Stimulated activated memory B cell treated with anti-CD40 and anti-IgM and Interleukin-4, amounts not matched to agents 10 μg/mL and 1 μg/mL and 100 μg/mL, for 72 hours (primary cell): ENCODE measurements at places on chromosomes 2 and 18.
A peak's percentile ranks its signal among the peaks of the same experiment; 100 is the strongest.

GRCh38 chr2:100520224-100520623 is 42.6 kb upstream of the PDCL3 start:
- no peaks in the 10 kb centered on the region for H3K36me3 ChIP-seq
- no peak overlapping the region for H3K4me3 ChIP-seq
- H3K27ac ChIP-seq: no peak overlapping the region
- H3K27me3 ChIP-seq: peaks cover 21% of the 10 kb centered on the region
- ATAC-seq: no peak
- no peaks in the 10 kb centered on the region for H3K4me1 ChIP-seq

GRCh38 chr2:45466053-45466452 is 145.0 kb downstream of the SRBD1 start:
- peaks cover 20% of the 10 kb centered on the region for H3K36me3 ChIP-seq
- ATAC-seq: no peak
- H3K4me1 ChIP-seq: no peaks in the 10 kb centered on the region
- H3K27me3 ChIP-seq: no peaks in the 10 kb centered on the region
- H3K4me3 ChIP-seq: no peak overlapping the region

DNA sequence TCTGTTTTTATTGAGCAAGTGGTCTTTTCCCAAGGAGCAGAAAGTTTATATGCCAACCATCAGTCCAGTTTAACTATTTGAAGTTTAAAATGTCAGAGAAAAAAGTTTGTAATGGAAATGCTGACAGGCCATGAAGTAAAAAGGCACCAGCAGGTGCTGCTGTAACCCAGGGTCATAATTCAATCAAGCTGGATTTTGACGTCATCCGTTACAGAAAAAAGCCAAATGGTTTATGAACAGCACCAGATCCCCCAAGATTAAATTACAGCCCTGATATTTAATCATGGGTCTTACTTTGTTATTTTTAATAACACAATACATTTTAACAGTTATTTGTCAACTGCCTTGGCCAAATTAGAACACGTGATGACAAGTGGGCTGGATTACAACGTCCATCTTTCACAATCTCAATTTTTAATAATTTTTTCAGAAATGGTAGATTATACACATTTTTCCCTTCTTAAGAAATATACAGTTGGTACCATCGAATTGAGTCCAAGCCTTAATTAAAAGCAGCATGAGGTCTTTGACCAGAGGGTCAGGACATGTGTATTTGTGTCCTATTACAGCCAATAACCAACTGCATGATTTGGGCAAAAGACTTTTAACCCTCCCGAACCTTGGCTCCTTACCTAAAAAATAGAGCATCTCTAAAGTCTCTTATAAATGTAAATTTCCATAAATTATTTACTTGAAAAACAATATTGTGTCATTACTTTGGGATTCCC is 10.0 kb downstream of the TCF4 start:
- no peak overlapping the region for H3K4me3 ChIP-seq
- H3K27me3 ChIP-seq: no peaks in the 10 kb centered on the region
- H3K27ac ChIP-seq: no peak overlapping the region
- no peak for ATAC-seq

DNA sequence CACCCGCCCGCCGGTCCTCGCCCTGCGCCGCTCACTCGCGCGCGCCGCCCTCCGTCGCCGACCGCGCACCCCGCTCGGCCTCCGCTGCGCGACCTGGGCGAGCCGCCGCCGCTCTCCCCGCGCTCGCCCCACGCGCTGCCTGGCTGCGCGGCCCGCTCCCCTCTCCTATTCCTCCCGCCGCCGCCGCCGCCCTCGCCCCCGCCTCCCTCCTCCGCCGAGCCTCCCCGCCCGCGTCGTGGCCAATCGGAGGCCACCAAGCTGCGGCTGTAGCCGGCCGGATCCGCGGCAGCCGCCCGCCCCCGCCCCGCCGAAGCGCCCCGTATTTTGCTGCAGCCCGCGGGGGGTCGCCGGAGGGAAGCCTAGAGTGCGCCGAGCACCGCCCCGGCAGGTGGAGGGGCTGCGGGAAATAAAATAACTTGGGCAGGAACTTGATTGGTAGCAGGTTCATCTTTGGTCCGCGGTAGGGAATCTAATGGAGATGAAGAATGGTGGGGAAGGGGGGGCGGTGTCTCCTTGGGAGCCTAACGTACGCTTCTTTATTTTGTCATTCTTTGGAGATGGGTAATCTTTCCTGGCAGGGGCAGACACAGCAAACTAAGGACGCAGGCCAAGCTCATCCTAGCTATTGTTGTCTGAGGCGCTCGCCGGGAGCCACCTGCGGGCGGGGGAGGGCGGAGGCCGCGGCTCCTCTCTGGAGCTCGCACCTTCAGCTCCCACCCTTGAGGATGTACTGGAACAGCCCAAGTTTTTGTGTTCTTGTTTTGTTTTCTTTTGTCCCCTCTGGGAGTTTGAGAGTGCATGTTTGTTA is 1.1 kb upstream of the CDH2 start:
- peak; percentile 9 for ATAC-seq
- H3K27me3 ChIP-seq: peaks cover 47% of the 10 kb centered on the region
- H3K4me1 ChIP-seq: peaks cover 12% of the 10 kb centered on the region
- H3K36me3 ChIP-seq: peaks cover 6% of the 10 kb centered on the region
- H3K4me3 ChIP-seq: peak overlapping the region; percentile 7

DNA sequence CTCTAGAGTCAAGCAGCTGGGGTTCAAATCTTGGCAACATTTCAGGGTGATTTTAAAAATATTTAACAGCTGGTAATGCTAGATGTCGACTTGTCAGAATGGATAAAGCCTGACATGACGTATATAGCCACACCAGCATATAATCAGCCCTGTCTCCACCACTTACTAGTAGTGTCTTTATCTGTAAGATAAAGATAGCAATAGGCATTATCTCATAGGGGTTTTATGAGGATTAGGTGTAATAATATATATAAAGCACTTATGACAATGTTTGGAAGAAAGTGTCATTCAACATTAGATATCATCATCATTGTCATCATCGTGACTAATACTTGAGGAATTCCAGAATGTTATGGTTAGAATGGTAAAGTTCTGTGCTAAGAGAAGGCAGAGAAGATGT is 369.0 kb upstream of the CWC22 start:
- H3K27me3 ChIP-seq: no peaks in the 10 kb centered on the region
- no peak overlapping the region for H3K4me3 ChIP-seq
- no peaks in the 10 kb centered on the region for H3K36me3 ChIP-seq
- no peaks in the 10 kb centered on the region for H3K4me1 ChIP-seq

DNA sequence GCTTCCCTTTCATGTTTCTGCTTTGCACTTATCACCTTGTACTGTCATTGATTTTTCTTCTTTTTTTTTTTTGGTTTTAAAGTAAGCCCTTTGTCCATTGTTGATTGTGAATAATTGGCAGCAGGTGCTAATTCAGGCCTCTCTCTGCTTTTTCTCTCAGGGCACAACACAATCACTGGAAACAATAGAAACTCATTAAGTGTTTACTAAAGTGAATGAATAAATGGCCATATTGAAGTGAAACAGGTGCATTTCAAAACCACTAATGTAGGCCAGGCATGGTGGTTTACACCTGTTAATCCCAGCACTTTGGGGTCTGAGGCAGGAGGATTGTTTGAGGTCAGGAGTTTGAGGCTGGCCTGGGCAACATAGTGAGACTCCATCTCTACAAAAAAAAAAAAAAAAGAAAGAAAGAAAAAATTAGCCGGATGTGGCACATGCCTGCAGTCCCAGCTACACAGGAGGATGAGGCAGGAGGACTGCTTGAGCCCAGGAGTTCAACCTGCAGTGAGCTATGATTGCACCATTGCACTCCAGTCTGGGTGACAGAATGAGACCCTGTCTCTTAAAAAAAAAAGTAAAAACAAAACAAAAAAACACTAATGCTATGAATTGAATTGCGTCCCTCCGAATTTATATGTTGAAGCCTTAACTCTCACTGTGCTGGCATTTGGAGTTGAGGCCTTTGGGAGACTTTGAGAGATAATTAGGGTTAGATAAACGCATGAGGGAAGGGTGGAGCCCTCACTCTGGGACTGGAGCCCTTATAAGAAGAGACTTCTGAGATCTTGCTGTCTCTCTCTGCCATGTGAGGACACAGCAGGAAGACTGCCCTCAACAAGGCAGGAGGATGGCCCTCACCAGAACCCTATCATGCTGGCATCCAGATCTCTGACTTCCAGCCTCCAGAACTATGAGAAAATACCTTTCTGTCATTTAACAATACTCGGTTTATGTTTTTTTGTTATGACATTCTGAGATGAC is 19.9 kb downstream of the SLC38A11 start:
- no peak overlapping the region for H3K4me3 ChIP-seq
- no peaks in the 10 kb centered on the region for H3K27me3 ChIP-seq
- peak overlapping the region; percentile 51 for H3K27ac ChIP-seq
- peaks cover 27% of the 10 kb centered on the region for H3K4me1 ChIP-seq
- H3K36me3 ChIP-seq: peaks cover 11% of the 10 kb centered on the region

DNA sequence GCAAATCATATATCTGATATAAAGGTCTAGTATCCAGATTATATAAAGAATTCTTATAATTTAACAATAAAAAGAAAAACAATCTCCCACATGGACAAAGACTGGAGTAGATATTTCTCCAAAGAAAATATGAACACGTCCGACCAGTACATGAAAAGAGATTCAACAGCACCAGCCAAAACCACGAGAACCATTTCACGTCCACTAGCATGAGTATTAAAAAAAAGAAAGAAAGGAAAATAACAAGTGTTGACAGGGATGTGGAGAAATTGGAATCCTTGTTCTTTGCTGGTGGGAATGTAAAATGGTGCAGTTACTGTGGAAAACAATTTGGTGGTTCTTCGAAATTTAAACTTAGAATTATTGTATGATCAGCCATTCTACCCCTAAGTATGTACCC is 432.7 kb upstream of the TRIB2 start:
- ATAC-seq: no peak
- no peaks in the 10 kb centered on the region for H3K27me3 ChIP-seq
- H3K4me1 ChIP-seq: peaks cover 37% of the 10 kb centered on the region
- H3K27ac ChIP-seq: no peak overlapping the region

DNA sequence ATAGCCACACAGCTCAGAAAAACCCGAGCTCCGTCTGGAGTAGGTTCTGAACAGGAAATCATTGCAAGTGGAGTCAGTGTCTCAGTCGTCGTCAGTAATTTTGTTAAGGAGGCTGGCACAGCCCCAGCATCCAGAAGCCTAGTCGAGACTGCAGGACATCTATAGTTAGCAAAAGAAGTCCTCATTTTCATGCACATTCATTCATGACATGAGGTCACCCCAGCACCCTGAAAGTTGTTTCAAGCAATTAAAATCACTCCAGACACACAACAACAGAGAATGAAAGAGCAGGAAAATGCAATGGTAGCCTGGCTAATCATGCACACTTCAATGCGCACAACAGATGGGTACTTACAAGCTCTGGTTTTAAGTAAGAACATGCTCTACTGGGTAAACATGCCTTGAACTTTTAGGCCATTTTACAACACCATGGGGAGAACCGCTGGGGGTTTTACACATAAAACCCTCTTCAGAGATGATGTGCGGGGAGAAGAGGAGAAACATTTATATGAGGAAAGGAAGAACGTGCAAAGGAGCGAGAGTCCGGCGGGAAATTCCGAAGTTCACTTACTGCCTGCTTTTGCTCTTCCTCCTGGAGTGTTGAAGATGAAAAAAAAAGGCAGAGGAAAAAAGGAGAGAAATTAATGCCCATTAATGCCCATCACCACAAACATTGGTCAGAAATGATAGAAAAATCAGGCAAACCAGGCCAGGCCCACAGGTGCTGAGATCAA is 77.4 kb upstream of the DNMT3A start:
- peak; percentile 70 for ATAC-seq
- no peaks in the 10 kb centered on the region for H3K27me3 ChIP-seq
- peaks cover 6% of the 10 kb centered on the region for H3K36me3 ChIP-seq
- peak overlapping the region; percentile 97 for H3K27ac ChIP-seq
- H3K4me3 ChIP-seq: peak overlapping the region; percentile 80

DNA sequence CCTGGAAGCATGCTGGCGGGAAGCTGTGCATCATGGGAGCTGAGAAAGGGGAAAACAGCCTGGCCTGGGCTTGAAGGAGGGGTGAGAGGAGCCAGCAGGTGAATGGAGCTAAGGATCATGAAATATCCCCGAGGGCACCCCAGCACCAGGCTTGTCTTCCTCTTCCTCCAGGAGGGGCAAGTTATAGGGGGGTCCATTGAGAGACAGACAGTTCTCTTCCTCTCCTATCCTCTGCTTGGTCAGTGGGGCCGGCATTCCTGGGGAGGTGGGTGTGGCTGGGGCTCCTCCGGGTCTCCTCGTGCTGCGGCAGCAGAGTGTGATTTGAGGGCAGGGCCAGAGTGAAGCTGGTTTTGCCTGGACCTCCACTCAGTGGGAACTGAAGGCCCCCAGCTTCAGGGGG is 78.9 kb downstream of the LIPG start:
- ATAC-seq: no peak
- no peak overlapping the region for H3K4me3 ChIP-seq
- H3K4me1 ChIP-seq: no peaks in the 10 kb centered on the region
- H3K27me3 ChIP-seq: peaks cover 48% of the 10 kb centered on the region
- no peaks in the 10 kb centered on the region for H3K36me3 ChIP-seq
- H3K27ac ChIP-seq: no peak overlapping the region

DNA sequence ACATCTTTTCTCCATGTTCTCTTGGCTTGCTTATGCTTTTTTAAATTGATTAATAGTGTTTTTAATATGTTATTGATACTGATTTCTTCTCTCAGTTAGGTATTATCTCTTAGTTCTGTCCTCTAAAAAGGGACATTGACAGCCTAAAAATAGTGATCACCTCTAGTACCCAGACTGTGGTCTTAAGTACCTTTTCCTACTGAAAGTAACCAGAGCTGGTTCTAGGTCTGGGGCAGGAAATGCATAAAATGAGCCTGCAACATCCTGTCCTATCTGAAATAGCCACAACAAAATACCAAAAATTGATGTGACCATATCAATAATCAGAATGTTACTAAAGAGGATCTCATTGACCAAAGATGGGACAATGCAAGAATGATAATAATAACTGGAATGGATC is 113.3 kb downstream of the DNAH6 start:
- no peaks in the 10 kb centered on the region for H3K4me1 ChIP-seq
- no peak overlapping the region for H3K27ac ChIP-seq
- H3K4me3 ChIP-seq: no peak overlapping the region

GRCh38 chr2:189669913-189670312 is 4.6 kb upstream of the ANKAR start:
- H3K4me3 ChIP-seq: no peak overlapping the region
- no peaks in the 10 kb centered on the region for H3K27me3 ChIP-seq
- peaks cover 42% of the 10 kb centered on the region for H3K36me3 ChIP-seq

GRCh38 chr2:214217599-214217998 is 193.3 kb upstream of the VWC2L start:
- ATAC-seq: no peak
- H3K4me1 ChIP-seq: no peaks in the 10 kb centered on the region
- H3K27me3 ChIP-seq: no peaks in the 10 kb centered on the region

DNA sequence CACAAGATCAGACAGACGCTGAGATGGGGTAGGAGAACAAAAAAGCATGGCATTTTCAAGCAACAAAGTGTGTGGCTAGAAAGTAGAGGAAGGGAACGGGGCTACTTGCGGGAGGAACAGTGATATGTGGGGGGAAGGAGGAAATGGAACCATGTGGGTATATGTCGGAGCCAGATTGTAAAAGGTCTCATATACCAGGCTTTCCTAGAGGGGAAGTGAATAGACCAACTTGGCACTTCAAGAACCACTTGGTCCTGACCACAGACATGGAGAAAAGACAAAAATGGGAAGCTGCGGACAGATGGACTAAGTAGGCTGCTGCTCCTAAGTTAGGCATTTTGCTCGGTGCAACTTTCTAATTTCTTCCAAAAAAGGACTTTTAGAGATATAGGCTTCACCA is 196.0 kb downstream of the DCC start:
- H3K27ac ChIP-seq: no peak overlapping the region
- ATAC-seq: no peak
- H3K4me3 ChIP-seq: no peak overlapping the region
- no peaks in the 10 kb centered on the region for H3K36me3 ChIP-seq
- no peaks in the 10 kb centered on the region for H3K4me1 ChIP-seq

- peaks cover 12% of the 10 kb centered on the region for H3K36me3 ChIP-seq
- no peaks in the 10 kb centered on the region for H3K27me3 ChIP-seq
- H3K4me1 ChIP-seq: peaks cover 20% of the 10 kb centered on the region
- no peak for ATAC-seq
Observed at GRCh38 chr2:227192491-227192890, 28.1 kb downstream of the COL4A3 start.
